Esophagus squamous epithelium (tissue), 5 donors: ENCODE measurements at places on chromosomes 13 and 19. TPM values are rescaled to one million over a fixed set of nuclear protein-coding genes. Genes with fewer than 3 reads are reported as not detected.

Gene CXCL17
- total RNA-seq, result 30.2 TPM

Gene SPART
- total RNA-seq, result 43.2 TPM

Gene USHBP1
- 0.70 TPM for total RNA-seq

Gene KLK14
- total RNA-seq, result not detected

Gene IZUMO2
- total RNA-seq, result not detected

DNA sequence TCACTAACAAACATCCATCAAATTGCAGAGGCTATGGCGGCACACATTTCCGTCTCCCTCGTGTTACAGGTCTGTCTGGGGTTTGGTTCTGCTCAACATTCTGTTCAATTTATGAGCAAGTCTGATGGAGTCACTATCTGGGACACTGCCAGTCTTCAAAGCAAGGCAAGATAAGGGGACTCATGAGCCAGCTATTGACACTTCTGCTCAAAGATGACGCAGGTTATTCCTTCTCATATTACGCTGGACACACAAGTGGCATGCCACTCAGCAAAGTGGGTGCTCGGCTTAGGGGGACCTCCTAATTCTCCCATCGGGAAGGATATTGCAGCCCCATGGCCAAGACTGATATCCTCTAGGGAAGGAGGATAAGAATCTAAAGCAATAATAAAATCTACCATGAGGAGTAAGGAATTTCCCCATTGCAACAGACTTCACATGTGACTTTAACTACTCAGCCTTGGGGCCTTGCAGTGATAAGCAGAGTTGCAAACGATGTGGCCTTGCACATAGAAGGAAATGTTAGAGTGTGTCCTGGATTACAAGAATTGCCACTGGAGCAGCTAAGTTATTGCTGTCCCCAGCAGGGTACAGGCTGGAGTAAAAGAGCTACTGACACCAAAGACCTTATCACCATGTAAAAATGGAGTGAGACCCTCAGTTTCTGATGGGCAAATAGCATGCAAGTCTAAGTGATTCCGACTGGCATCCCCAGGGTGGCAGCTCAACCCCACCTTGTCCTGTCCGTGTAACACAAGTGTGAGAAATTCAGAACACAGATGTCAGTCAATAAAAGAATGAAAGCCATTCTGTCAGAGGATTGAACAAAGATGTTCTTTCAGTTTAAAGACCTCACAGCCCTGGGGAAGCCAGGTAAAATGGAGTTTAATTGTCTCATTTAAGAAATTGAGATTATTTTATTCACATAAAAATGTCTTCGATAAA lies 306.1 kb downstream of the IRS2 start:
- H3K4me3 ChIP-seq, result no peak overlapping the region
- H3K27ac ChIP-seq, result no peak overlapping the region
- no peaks in the 10 kb centered on the region for H3K27me3 ChIP-seq
- H3K36me3 ChIP-seq, result no peaks in the 10 kb centered on the region
- no peaks in the 10 kb centered on the region for H3K4me1 ChIP-seq
- no peak for DNase-seq

- no peaks in the 10 kb centered on the region for H3K27me3 ChIP-seq
- no peaks in the 10 kb centered on the region for H3K4me1 ChIP-seq
- no peaks in the 10 kb centered on the region for H3K36me3 ChIP-seq
- DNase-seq, result no peak
- H3K4me3 ChIP-seq, result no peak overlapping the region
Observed at GRCh38 chr19:49231804-49232203, 74.2 kb downstream of the TRPM4 start.

GRCh38 chr13:47798906-47799305 lies 202.2 kb downstream of the SUCLA2 start:
- DNase-seq, result no peak
- H3K27ac ChIP-seq, result no peak overlapping the region
- no peak overlapping the region for H3K4me3 ChIP-seq
- H3K4me1 ChIP-seq, result no peaks in the 10 kb centered on the region
- H3K27me3 ChIP-seq, result no peaks in the 10 kb centered on the region

GRCh38 chr13:49810567-49811526 lies 18.4 kb upstream of the KPNA3 start:
- no peak for DNase-seq
- H3K4me3 ChIP-seq, result no peak overlapping the region
- H3K27ac ChIP-seq, result no peak overlapping the region
- H3K4me1 ChIP-seq, result no peaks in the 10 kb centered on the region

GRCh38 chr19:17931532-17932191 lies 1.2 kb upstream of the CCDC124 start:
- peaks cover 20% of the 10 kb centered on the region for H3K4me1 ChIP-seq
- no peaks in the 10 kb centered on the region for H3K27me3 ChIP-seq
- H3K36me3 ChIP-seq, result no peaks in the 10 kb centered on the region
- H3K27ac ChIP-seq, result no peak overlapping the region
- no peak for DNase-seq
- peak overlapping the region; percentile 80 for H3K4me3 ChIP-seq

- H3K4me3 ChIP-seq, result no peak overlapping the region
- H3K27me3 ChIP-seq, result peaks cover 18% of the 10 kb centered on the region
- H3K27ac ChIP-seq, result no peak overlapping the region
- no peaks in the 10 kb centered on the region for H3K36me3 ChIP-seq
- no peaks in the 10 kb centered on the region for H3K4me1 ChIP-seq
Observed at GRCh38 chr13:31349156-31349555, 149.4 kb downstream of the B3GLCT start.
